ENCODE measurements at places on chromosomes 12 and 14.
A peak's percentile ranks its signal among the peaks of the same experiment; 100 is the strongest.

- no peak for DNase-seq
Observed at GRCh38 chr12:91781114-91781513, 364.5 kb downstream of the BTG1 start.

GRCh38 chr14:19974844-19975243 lies 547 bp upstream of the OR4K15 start:
- DNase-seq: no peak

DNA sequence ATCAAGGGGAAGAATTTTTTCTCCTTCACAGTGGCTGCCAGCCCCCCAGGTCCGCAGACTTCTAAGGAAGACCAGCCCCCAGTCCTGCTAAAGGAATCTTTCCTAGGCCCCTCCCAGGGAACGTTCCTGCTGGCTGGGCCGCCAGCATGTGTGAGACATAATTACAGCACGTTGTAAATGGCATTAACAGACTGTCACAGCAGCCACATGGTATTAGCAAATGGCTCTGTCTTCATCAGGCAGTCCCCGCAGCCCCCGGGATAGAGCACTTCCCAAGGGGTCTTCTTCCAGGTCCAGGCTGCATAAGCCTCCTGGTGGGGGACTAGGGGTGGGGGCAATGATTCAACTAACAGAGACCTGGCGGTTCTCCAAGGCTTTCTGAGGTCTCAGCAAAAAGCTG lies 34.9 kb upstream of the FAM222A start:
- DNase-seq: no peak

DNA sequence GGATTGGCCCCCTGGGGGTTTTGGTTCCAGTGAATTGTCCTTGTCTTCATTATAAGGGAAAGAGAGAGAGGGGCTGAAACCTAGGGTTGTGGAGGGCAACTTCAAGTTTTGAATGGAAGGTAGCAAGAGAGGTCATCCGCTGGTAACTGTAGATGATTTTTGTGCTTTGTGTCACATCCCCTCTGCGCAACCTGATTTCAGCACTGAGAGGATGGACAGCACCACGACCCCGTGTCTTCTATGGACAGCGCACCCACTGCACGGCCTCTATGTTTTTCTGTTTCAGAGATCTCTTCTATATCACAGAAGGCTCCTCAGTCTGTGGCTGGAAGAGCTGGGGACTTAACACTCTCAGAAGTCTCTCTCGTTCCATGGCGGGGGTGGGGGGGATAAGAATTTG lies 127.0 kb upstream of the RPH3A start:
- no peak for DNase-seq

GRCh38 chr12:56816491-56816890 lies 53.4 kb downstream of the HSD17B6 start:
- DNase-seq: no peak

- no peak for DNase-seq
Observed at GRCh38 chr12:107108995-107109508, 15.7 kb upstream of the CRY1 start.

DNA sequence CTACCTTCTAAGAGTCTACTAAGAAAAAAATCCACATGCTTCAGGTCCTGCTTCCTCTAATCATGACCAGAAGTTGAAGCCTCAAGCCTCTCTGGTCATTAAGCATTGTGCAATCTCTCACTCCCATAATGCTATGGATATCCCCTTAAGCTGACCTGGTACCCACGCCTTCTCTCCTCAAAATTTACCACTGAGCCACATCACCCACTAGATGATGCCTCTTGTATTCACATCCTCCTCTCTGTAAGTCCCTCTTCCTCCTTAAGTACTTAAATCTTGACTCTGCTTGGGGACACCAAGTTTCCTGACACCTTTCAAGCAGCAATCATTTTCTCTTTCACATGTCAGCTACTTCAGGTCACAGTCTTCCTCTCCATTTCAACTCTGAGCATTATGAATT lies 9.8 kb downstream of the GALNT4 start:
- no peak for DNase-seq

GRCh38 chr12:127687181-127687580 lies 579.8 kb upstream of the TMEM132C start:
- no peak for DNase-seq

DNA sequence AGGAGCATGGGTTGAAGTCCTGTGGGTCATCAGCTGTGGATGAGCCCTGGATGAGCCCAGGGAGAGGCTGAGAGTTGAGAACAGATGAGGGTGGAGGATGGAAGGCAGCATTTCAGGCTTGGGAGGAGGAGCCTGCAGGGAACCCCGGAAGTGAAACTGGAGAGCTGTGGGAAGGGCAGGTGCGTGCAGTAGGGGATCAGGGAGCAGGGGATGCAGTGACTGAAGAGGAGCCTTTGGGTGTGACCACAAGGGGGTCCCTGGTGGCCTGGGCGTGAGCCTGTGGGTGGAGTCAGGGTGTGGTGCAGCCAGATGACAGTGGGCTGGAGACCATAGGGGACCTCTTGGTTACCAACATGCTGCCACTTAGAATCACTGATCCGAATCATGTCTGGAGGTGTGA lies 115.5 kb downstream of the PAPOLA start:
- no peak for DNase-seq

DNA sequence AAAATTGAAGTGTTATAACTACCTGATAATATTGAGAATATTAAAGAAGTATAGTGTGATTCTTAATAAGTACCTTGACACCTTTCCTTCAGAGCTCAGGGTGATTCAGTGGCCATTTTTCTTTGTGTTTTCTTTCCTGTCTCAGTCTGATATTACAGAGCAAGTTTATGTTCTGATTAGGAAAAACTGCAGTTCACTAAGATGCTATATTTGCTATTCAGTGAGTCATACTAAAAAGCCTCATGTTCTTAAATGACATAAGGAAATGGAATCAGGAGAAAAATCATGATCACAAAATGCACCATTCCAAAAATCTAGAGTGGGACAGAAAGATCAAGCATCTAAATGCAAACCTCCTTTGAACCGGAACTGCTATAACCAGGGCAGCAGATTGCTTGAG lies 390.6 kb upstream of the ATP2B1 start:
- no peak for DNase-seq

DNA sequence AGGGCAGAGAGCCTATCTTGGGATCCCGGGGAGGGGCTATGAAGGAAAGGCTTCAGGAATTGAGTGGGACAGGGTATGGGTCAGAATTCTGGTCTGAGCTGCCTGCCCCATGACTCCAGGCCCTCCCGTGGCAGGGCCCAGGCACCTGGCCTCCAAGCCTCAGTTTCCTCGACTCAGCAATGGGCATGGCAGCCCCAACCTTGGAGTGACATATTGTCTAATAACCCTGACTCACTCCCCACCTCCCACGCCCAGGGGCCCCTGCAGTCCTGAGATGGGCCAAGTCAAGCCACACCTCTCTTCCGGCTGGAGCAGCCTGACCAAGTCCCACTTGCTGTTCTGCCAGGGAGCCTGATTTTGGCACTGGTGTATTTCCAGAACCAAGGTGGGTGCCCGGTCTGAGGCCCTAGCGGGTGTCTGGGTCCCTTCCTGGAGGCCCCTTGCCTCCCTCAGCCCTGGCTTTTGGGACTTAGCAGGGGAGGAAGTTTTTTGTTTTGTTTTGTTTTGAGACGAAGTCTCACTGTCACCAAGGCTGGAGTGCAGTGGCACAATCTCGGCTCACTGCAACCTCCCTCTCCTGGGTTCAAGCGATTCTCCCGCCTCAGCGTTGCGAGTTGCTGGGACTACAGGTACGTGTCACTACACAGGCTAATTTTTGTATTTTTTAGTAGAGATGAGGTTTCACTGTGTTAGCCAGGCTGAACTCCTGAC lies 40.3 kb upstream of the RCOR1 start:
- no peak for DNase-seq

DNA sequence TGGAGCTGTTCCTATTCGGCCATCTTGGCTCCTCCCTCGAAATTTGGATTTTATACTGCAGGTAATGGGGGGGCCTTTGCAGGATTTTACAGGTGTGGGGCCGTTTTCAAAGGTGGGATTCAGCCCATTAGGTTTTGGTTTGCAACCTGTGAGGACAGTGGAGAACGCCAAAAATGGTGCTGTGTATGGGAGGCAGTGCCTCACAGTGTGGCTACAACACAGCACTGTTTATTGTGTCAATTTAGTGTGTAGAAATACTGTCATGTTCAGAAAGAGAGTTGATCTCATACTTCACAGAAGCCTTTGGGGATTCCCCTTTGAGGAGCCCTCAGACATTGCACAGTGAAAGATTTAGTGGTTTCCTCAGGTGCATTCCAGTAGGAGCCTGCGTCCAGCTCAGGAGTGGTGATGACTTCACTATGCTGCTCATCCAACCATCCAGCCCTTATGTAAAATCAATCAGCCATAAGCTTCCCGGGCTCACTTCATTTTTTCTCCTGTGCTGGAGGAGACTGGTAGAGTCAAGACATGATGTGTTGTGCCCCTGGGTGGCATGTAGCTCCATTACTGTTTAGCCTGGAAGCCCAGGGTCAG lies 92.7 kb upstream of the PRMT8 start:
- peak; percentile 62 for DNase-seq

- DNase-seq: no peak
Observed at GRCh38 chr12:105036937-105037649, 47.2 kb downstream of the ALDH1L2 start.

DNA sequence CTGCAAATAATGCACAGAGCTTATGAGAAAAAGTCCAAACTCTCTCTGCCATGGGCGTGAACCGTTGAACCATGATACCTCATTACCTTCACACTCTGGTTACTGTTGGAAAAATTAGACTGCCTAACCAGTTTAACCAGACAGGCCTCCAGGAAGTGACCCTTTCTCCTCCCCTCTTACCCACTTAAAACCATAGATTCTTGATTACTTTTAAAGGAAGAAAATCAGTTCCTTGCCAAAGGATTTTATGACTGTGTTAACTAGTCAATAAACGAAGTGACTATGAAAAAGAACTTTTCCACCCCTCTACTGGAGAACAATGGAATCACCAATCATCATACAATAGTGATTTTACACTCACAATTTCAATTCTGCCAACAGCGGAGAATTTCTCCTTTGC lies 254.0 kb upstream of the ATP2B1 start:
- DNase-seq: no peak

- peak; percentile 56 for DNase-seq
Observed at GRCh38 chr12:109736552-109737108, 23.0 kb downstream of the FAM222A start.

DNA sequence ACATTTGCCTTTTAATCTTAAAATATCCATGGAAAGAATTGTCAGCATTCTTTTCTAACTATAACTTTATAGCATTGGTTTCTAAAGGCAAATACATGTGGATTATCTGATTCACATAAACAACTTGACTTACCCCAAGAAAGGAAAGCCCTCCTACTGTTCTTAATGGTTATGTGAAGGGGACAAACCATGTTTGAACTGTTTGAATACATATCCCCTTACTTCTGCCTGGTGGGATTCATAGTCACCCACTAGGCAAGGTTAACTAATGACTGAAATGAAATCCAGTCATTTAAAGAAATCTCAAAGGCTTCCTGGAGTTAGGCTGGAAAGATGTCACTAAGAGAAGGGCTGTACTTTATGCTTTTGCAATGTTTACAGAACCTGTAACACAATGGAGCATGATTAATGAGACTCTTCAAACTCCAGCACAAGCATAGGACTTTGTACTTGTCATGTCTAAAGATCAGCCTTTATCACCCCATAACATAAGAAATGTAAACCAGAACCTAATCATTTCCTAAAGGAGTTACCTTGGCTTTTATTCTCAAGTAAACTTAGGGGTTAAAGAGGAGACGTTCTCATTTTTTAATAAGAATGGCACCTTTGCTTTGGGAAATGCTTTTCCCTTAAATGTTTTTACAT lies 10.2 kb upstream of the FLRT2 start:
- no peak for DNase-seq

GRCh38 chr14:96245710-96246538 lies 10.1 kb upstream of the BDKRB1 start:
- DNase-seq: no peak

GRCh38 chr12:128724468-128725046 lies 99.2 kb downstream of the SLC15A4 start:
- no peak for DNase-seq

All from kidney epithelial cell (primary cell).